ENCODE measurements at places on chromosomes 16 and 17. TPM values are rescaled to one million over a fixed set of nuclear protein-coding genes. Genes with fewer than 3 reads are reported as not detected.

The NUDT7 gene
- total RNA-seq: 2.8 TPM

The TBC1D3E gene
- total RNA-seq: not detected

The ARHGAP44 gene
- 5.1 TPM for total RNA-seq

The ZG16 gene
- not detected for total RNA-seq

The NPIPB6 gene
- total RNA-seq: not detected

The ARL5C gene
- not detected for total RNA-seq

DNA sequence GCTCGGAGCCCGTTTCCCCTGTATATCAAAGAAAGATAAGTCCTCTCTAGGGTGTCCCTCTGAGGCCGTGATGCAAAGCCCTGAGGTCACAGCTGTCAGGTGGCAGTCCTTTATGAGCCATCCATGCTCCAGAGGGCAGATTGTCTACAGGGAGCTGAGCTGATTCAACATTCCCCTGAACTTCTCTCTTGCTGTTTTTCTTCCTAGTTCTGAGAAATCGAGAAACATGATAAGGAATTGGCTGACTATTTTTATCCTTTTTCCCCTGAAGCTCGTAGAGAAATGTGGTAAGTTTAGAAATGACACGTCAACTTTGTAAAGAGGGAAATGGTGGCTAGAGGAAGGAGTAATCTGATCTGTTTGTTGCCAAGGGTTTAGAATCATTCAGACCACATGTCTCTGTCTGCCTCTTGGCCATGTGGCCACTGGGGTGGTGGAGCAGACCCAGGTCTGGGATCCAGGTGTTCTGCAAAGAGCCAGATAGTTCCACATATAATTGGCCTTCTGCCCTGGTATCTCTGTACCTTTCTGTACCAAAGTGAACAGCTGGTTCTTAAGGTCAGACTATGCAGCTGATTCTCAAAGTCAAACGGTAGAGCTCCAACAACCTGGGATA, 3.5 kb downstream of the CTNS start:
- no peak for DNase-seq

DNA sequence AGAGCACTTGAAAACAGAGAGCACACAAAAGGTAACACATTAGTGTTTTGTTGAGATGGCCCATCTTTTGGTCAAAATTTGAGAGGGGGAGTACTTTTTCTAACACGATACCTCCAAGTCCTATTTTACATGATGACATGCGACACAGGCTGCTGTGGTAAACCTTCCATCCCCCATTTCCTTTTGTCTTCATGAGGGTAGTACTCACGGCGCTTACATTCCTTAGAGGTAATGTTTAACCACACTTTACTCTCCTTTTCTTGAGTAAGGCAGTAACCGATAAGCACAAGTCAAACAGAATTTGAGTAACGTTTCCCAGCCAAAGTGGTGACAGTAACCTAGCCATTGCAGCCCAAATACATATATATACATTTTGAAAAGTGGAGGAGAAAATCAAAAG, 35.8 kb upstream of the PITPNM3 start:
- no peak for DNase-seq

DNA sequence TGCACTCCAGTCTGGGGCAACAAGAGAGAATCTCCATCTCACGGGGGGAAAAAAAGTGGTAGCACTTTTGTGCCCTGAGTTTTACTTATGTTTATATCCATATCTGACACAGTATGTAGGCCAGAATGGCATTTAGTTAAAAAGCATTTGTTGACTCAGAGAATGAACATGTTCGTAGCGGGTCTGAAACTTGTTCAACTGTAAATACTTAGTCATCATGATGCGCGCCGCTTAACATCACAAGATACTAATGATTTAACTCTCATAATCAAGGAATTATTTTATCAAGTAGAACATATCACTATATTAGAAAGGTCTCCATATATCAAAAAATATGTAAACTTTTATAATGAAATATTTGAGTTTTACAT, 55.3 kb upstream of the ITGA2B start:
- peak; percentile 56 for DNase-seq

GRCh38 chr17:80873307-80873951, 118.2 kb upstream of the CHMP6 start:
- peak; percentile 47 for DNase-seq

DNA sequence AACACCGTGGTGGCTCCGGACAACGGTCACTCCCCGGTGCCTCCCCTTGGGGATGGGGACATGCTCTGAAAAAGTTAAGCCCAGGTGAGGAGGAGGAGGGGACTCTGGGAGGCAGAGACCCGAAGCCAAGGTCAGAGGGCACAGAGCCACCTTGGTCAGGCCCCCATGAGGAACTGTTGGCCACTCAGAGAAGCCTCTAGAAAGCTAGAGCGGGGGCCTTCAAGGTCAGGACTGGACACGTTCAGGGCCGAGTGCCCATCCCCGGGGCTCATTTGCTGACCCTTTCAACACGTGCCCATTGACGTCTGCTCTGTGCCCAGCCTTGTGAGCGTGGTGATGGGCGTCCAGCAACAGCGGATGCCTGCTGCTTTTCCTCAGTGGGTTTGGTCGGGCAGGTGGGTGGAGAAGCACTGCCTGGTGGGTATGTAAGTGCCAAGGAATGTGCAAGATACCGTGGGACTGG, 38.2 kb downstream of the HASPIN start:
- no peak for DNase-seq

- DNase-seq: peak; percentile 74
Measured at GRCh38 chr17:28750178-28751047, 6.6 kb downstream of the TRAF4 start.

GRCh38 chr16:85019659-85020245, 7.8 kb upstream of the KIAA0513 start:
- no peak for DNase-seq

- DNase-seq: peak; percentile 67
Measured at GRCh38 chr17:38663125-38663751, 11.5 kb downstream of the EPOP start.

GRCh38 chr16:72301523-72302236, 129.7 kb upstream of the PMFBP1 start:
- DNase-seq: no peak

- no peak for DNase-seq
Measured at GRCh38 chr16:73086108-73086507, 38.2 kb upstream of the ZFHX3 start.

GRCh38 chr16:54454616-54455015, 168.0 kb upstream of the IRX3 start:
- DNase-seq: no peak

GRCh38 chr17:17058304-17058703, 16.0 kb downstream of the MPRIP start:
- DNase-seq: no peak

DNA sequence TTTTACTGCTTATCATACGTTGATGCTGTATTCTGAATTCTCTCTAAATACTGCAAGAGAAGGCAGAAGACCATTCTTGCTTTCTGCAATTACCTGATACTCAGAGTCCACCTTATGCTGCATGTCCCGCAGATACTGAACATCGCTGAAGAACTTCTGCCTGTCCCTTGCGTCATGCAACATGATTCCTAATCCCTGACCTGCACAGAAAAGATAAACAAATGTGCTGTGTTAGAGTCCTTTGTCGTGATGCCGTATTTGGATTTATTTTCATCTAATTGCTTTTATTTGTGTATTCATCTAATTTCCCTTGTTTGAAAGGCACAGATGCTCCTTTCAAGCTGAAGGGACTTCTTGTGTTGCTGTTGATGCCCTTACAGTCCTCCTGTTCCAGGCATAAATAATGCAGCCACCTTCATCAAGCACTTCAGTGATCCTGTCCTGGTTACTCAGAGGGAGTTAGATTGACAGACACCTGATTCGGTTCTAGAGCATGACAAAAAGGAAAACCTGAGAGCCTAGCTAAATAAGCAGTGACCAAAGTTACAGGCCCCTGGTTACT, 6.5 kb downstream of the MARCHF10 start:
- no peak for DNase-seq

DNA sequence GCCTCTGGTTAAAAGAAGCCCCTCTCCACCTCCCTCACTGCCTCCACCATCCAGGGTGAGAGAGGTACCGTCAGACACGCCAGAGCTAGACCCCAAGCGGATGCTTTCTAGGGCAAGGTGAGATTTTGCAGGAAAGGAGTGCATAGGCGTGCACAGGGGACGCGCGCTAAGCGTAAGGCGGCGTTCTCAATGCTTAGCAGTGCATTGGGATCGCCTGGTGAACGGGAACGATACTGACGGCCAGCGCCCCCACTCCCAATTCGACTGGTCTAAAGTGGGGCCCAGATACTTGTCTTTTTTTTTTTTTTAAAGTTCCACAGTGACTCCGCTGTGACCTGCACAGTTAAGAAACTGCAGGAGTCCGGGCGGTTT, 57.9 kb upstream of the CREBBP start:
- DNase-seq: no peak

GRCh38 chr17:68682903-68683302, 81.7 kb upstream of the FAM20A start:
- no peak for DNase-seq

GRCh38 chr17:42131981-42132432, 9.4 kb downstream of the HSPB9 start:
- no peak for DNase-seq

DNA sequence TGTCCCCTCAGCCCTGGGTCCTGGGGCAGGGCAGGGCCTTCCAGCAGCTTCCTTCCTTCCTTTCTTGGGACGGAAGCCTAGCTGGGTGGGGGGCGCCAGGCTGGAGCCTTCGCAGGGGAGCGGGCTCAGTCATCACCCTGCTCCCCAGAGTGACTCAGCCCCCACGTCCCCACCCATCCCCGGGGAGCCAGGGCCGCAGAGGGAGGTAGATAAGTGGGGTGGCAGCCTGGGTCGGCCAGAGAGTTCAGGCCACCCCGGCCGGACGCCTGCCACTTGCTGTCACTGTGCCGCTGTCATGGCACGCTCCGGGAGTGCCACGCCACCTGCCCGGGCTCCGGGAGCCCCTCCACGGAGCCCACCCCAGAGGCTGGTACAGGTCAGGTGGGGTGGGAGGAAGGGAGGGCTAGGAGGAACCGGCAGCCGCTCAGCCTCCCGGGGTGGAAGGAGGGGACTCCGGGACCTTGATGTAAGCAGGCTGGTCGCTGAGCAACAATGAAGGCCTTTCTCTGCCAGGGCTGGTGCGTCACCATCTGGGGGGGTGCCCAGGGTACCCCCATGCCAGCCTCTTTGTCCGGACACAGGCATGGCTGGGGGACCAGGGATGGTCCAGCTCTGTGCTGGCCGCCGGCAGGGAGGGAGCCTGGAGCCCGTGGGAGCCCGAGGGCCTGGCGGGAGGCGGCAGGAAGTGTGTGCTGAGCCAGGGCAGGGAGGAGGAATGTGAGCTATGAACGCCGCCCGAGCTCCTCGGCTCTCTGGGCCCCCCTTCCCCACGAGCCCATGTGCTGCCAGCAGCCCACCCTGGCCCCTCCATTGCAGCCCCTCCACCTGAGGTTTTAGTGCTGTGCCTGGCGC, 6.6 kb downstream of the NHERF2 start:
- peak; percentile 78 for DNase-seq

DNA sequence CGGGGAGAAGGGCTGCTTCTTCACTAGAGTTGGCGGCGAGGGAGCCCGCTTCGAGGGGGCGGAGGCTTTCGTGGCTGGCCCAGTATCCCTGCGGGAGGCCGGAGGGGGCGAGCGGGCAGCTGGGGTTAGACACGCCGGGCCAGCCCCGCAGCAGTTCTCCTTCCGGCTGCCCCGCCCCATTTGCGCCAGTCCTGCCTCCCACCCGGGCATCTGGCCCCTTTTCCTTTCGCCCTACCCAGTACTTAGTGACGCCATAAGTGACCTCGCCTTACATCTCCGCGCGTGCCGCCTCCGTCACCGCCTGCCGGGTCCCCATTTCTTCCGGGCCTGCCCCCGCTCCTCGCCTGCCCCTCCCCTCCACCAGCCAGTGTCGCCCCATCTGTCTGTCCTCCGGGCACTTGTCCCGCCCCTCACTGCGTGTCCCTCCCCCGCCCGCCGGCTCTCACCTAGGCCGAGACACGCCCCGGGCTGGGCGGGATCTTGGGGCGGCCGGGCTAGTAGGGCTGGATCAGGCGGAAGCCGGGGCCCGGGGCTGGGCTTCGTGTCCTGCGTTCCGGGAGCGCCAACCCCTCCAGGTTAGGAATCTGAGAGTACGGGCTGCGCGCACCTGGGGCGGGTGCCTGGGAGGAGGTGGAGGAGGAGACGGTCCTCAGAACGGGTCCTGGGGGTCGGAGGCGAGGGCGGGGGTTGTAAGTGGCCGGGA, 14.3 kb downstream of the SPATA32 start:
- peak; percentile 85 for DNase-seq

- DNase-seq: no peak
Measured at GRCh38 chr16:68985855-68986254, 119.6 kb upstream of the HAS3 start.

DNA sequence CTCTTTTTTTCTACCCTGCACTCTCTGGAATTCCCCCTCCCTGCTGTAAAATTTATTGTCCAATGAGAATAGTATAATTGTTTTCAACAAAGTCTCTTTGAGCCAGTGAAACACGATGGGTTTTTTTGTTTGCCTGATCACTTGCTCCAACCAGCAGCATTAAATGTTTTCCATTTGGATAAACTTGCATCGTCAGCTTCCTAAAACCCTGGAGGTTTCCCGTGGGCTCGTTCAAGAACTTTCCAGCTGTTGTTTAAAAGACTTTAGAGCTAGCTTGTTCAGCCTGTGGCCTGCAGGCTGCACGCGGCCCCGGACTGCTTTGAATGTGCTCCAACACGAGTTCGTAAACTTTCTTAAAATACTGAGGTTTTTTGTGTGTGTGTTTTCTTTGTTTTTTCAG, 14.9 kb downstream of the NAGPA start:
- DNase-seq: no peak

- no peak for DNase-seq
Measured at GRCh38 chr16:80366023-80366422, 174.8 kb upstream of the DYNLRB2 start.

DNA sequence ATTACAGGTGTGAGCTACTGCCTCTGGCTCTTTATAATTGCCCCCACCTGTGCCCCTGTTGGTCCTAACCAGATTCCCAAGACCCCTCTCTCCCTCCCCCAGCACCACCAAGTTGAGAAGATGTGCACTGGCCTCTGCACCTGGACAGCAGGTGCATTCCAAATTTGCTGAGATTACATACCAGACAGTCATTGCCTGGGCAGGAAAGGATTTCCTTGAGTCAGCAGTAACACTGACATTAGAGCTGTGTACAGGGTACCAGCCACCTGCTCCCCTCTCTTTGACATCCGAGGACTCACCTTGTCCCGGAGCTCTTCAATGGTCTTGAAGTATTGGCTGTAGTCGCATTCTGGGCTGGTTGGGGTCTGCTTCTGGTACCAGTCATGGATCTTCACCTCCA, 659 bp downstream of the KRT15 start:
- no peak for DNase-seq

- no peak for DNase-seq
Measured at GRCh38 chr16:11015076-11015475, 70.7 kb downstream of the CLEC16A start.

DNA sequence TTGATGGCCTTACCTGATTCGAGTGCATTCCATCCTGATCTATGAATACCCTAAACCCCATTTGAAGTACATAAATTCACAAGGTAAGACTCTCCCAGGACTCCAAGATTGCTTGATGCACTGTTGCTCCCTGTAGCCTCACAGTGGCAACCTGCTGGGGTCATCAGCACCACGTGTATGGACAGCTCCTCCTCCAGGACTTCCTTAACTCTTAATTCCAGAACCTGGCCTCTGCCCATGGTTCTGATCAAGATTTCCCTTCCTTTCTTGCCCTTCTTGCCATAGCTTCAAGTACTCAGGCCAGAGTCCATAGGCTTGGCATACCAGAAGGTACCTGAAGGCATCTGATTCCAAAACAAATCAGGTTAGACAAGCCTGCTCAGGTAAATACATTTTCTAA, 34.0 kb upstream of the NLK start:
- peak; percentile 49 for DNase-seq

- DNase-seq: no peak
Measured at GRCh38 chr17:75090871-75091854, 3.4 kb downstream of the SLC16A5 start.

Data from SJSA1 (cell line).